Hindlimb muscle (tissue), 1 donor: ENCODE measurements at places on chromosomes 12 and 14. TPM values are rescaled to one million over a fixed set of nuclear protein-coding genes. Genes with fewer than 3 reads are reported as not detected.

- no peak for DNase-seq
These were observed 263.9 kb upstream of the RTL1 start for GRCh38 chr14:101167428-101167827.

Gene FGF6
- polyA plus RNA-seq, result 28.9 TPM

Gene MUCL1
- polyA plus RNA-seq, result not detected

Gene SYCP3
- 0.41 TPM for polyA plus RNA-seq

Gene POTEG
- polyA plus RNA-seq, result not detected

Gene FAR2
- polyA plus RNA-seq, result 8.6 TPM

- no peak for DNase-seq
These were observed 231.5 kb downstream of the AACS start for GRCh38 chr12:125296701-125297100.

DNA sequence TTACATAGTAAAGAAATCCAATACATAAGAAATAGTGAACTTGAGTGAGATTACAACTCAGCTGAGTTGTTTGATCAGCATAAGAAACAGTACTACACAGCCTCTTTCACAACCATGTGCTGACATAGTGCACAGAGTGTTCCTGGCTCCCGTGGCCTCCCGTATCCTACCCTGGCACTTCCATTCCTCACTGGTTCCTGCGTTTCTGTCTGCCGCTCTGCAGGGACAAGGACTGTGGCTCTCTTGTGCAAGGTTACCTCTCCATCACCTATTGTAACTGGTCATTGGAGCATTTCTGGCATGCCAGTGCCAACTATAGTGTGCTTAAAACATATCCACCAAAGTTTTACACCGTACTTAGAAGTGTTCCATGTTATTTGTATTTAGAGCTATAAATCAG, 46.3 kb upstream of the PCED1B start:
- DNase-seq, result no peak
